ENCODE measurements at places on chromosomes 7 and 10.

DNA sequence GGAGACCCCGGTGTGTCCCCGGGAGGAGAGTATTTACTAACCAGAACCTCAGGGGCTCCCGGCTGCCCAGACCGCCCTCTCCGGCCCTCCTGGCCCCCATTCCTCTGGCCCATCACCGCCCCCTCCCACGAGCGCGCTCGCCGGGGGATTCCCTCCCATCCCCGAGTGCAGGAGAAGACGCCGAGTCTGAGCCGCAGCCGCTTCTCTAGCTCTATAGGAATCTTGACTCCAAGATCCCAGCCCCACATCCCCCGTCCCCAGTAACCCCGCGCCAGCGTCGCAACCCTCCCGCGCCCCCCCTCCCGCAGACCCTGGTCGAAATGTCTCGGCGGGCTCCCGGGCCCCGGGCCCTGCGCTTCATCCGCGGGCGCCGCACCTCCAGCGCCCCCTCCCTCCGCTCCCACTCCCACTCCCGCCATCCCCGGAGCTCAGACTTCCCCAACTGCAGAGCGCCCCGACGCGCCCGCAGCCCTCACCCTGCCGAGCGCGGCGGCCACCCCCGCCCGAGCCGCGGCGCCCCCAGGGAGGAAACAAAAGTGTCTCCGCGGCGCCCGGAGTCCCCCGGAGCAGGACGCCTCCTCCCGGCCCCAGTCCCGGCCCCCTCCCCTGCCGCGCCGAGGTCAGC is 541 bp downstream of the ELMO1 start:
- no peak for DNase-seq

- DNase-seq: no peak
Observed at GRCh38 chr7:55121249-55121648, 102.4 kb downstream of the EGFR start.

GRCh38 chr7:21020667-21021066 is 234.0 kb upstream of the SP8 start:
- DNase-seq: no peak

GRCh38 chr7:118186501-118186900 is 2.5 kb downstream of the LSM8 start:
- DNase-seq: no peak

DNA sequence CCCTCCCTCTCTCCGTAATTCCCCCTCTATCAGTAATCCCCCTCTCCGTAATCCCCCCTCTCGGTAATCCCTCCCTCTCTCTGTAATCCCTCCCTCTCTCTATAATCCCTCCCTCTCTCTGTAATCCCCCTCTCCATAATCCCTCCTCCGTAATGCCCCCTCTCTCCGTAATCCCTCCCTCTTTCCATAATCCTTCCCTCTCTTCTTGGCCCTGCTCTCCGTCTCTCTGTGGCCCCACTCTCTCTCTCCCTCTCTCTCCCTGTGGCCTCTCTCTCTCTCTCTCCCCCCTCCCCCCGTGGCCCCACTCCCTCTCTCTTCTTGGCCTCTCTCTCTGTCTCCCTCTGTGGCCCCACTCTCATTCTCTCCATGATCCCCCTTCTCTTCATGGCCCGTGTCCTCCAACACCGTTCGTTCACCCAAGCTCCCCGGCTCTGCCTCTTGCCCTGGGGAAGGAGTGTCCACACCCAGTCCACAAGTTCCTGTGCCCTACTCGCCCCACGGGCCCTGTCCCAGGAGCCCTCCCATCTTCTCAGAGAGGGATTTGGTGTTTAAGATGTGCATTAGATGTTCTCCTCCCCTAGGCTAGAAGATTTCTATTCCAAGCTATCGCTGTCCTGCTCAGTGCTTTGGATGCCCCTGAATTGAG is 19.8 kb downstream of the SHH start:
- DNase-seq: no peak

DNA sequence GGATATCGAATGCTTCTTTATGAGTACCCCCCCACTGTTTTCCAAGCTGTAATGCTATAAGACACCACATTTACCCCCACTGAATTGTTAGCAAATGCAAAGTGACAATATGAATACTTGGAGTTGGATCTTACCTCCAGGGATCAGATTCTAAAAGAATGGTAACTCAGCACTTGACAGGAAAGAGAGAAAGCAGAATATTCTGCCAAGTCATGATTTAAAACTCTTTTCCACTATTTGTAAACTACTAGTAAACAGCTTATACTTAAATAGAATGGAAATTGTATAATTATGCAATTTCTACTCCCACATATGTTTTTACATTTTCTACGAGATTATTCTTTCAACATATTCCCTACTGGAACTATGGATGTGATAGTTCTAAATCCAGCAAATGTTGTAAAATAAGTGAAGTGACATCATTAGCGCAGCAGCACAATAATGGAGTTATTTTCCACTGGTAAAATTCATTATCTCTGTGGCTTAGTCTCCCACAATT is 56.0 kb upstream of the TFEC start:
- no peak for DNase-seq

DNA sequence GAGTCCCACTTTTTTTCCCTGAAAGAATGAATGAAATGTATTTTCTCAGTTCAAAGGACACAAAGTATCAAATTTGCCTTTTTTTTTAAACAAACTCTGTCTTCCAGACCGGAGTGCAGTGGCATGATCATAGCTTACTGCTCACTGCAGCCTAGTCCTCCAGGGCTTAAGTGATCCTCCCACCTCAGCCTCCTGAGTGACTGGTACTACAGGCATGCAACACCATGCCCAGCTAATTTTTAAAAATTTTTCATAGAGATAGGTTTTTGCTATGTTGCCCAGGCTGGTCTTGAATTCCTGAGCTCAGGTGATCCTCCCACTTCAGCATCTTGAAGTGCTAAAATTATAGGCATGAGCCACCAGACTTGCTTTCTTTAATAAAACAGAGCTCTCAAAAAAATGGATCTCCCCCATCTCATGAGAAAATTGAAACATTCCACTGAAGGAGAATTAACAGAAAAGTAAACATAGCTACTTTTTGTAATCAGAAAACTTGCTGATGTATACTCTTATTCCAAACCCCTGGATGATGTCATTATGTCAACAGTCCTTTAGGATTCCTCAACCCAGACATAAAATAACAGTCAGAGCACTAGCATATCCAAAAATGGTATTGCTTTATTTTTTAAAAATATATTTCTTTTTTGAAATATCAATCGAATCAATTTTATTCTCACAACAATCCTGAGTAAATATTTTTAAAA is 12.3 kb upstream of the TRDMT1 start:
- DNase-seq: no peak

GRCh38 chr7:126790763-126791162 is 462.0 kb downstream of the GRM8 start:
- no peak for DNase-seq

DNA sequence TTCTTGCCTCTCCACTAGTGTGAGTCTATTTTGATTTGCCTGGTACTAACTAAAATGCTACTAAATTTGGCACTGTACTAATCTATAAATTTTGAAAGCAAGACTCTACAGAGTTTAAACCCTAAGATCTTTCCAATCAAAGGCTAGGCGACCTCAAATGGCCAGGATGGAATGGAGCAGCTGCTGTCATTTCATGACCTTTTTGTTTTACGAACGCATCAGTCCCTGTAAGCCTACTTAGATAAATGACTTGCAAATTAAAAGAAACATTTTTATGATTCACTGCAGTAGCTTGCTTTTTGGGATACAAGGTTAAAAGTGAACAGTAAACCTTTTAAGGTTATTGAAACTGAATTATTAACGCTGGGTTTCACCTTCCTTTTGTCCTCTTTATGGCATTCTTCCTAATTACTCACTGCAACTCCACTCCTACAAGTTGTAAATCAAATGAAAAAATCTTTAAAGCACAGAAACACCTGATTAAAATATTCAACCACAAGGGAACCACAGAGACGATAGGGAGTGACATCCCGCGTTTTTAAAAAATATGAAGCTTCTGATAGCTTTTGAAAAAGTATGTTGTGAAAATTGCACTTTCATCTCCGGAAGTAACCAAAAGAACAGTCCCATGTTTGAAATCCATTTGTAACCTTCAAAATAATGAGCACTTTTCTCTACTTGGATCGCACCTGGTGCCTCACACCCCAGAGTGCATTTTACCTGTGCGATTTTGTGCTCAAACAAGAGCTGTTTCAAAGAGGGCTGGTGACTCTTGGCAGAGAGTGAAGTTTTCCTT is 595.1 kb downstream of the PARD3 start:
- DNase-seq: no peak

GRCh38 chr10:118753331-118754228 is 1.2 kb downstream of the CACUL1 start:
- no peak for DNase-seq
